ENCODE measurements at places on chromosomes 4 and X.

- DNase-seq = peak; percentile 66
Observed at GRCh38 chrX:136147315-136147901, at the start of gene FHL1. TSS of gene FHL1 (plus strand) at chrX:136147533.

DNA sequence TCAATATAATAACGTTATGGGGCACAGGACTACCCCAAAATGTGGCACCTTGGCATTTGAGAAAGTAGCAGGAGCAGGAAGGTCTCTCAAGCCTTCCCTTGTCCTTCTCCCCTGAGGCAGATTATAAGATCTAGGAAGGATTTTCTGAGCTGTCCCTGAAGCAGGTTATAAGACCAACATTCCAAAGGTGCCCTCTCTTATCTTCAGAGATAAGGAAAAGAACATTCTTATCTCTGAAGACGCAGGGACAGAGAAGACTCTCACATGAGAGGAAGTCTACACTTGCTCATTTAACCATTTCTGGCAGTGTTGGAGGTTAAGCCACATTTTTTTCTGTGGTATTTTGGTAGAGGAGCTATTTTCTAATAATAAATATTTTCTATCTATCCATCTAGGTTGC, 437.9 kb upstream of the MAOA start:
- DNase-seq = no peak

GRCh38 chr4:17398035-17398434, 113.9 kb downstream of the QDPR start:
- DNase-seq = no peak

GRCh38 chr4:169439244-169439643, 168.5 kb upstream of the SH3RF1 start:
- no peak for DNase-seq

DNA sequence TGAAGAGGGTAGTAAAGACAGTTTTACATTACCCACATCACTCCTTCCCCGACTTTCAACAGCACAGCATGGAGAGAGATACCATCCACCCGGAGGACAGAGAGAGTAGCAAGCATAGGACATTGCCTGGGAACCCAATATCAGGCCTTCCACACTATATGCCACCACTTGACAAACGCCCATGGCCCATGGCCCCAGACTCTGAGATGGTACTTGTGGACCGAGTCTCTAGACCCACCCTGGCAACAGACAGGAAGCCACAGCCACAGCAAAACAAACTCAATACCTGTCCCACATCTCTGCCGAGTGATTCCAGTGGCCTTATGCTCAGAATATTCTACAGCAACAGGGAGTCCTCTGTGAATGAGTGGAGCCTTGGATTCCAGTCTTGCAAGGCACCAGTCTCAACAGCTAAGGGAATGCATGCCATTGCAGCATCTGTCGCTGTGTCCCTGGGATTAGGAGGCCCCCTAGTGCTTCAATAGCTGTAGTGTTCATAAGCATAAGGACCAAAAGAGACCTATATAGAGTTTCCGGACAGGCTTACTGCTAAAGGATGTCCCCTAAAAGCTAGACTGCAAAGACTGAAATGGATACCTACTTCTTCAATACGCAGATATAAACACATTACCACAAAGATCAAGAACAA, 14.7 kb upstream of the CT55 start:
- DNase-seq = peak; percentile 51

DNA sequence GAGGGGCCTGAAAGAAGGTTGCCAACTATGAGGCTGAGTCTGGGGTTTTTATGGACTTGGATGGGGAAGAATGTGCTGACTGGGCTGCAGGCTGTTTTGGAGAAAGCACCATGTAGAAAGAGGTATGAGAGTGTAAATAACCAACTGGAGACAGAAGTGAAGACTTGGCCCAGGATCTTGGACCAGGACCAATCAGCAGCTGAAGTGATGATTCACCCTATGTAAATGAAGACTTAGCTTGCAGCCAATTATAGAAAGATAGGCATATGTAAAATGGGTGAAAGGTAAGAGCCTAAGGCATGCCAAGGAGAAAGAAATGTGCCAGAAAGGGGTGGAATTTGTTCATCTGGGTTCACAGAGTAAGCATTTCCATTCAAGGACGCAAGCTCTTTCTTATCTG, 856.7 kb upstream of the PRKX start:
- no peak for DNase-seq

- no peak for DNase-seq
Observed at GRCh38 chrX:40310016-40310415, 212.3 kb upstream of the BCOR start.

GRCh38 chr4:5079581-5079980, 28.3 kb downstream of the STK32B start:
- no peak for DNase-seq

GRCh38 chr4:85445050-85445639, 29.8 kb upstream of the ARHGAP24 start:
- DNase-seq = no peak

- no peak for DNase-seq
Observed at GRCh38 chr4:7521666-7522065, 86.9 kb upstream of the PSAPL1 start.

- no peak for DNase-seq
Observed at GRCh38 chr4:40493160-40493559, 136.5 kb downstream of the RBM47 start.

GRCh38 chr4:1610791-1611500, 73.2 kb downstream of the FAM53A start:
- DNase-seq = no peak

- peak; percentile 69 for DNase-seq
Observed at GRCh38 chrX:154738011-154738738, 12.7 kb downstream of the GAB3 start.

DNA sequence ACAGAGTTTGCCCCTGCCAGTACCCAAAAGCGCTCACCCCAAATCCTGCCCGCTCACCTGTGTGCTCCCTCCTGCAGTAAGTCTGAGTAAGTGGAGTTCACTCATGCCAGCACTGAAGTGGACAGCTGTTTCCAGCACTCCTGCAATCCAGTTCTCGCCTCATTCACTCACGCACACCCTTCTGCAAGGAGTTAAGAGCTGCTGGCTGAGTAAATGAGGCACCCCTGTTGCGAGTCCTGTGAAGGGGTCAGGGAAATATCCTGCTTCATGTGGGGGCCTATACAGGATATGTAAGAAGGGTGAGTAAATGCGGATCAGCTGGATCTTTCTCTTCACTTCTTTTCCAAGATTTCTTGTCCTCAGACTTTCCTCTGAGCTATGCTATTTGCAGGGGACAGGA, 23.5 kb downstream of the CXCL8 start:
- DNase-seq = no peak

- DNase-seq = no peak
Observed at GRCh38 chrX:17987783-17988182, 126.7 kb upstream of the RAI2 start.

DNA sequence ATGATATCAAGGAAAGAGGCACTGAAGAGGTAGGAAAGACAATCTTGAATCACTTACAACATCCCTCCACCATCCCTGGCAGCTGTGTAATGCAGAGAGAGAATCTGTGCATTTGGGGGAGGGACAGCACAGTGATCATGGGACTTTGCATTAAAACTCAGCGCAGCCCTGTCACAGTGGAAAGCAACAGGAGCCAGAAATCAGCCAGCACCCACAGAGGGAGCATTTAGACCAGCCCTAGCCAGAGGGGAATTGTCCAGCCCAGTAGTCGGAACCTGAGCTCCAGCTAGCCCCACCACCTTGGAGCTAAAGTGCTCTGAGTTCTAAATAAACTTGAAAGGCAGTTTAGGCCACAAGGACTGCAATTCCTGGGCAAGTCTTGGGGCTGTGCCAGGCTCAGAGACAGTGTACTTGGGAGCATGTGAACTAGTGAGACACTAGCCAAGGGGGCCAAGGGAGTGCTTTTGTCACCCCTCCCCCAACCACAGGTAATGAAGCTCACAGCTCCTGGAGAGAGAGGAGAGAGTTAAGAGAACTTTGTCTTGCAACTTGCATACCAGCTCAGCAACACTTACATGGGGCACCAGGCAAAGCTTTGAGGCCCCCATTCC, 83.9 kb upstream of the FAM241A start:
- DNase-seq = no peak

GRCh38 chr4:67333664-67334063, 211.6 kb downstream of the CENPC start:
- no peak for DNase-seq

GRCh38 chrX:135324463-135324862, 15.2 kb downstream of the ETDC start:
- no peak for DNase-seq

DNA sequence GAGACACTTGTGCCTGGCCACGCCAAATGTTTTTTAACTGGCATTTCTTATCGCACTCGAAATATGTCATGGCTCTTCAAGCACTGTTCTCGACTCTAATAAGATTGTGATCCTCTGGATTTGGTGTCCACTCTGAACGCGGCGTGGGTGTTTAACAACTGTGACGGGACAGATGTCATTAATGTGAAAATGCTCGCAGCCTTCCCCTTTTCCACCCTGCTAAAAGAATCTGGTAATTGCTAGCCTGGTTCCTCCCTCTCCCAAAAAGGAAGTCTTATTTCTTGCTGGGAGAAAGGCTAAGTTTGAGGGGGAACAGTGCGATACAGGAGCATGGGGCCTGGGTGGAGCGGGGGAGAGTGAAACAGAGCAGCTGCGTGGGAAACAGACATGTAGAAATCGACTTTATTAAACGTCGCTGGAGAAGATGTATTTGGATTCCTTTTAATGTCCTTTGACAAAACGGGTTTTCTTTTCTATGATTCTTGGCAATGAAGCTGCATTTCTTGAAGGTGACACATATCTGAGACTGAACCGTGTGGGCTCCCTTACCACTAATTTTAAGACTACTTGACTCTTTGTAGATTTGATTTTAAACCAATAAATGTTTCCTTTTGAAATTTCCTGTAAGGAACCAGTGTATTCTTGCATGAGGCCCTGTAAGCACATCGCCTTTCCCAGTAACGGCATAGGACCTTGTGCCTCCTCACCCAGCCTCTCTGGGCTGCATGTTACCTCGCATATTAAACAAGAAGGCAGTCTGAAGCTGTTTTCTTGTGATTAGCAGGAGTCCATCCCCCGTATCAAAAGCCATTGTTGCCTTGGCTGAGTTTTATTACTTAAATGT, 17.8 kb downstream of the TBC1D1 start:
- no peak for DNase-seq

- no peak for DNase-seq
Observed at GRCh38 chr4:19657856-19658255, 593.8 kb upstream of the SLIT2 start.

GRCh38 chr4:113398441-113399143, 349.1 kb downstream of the ANK2 start:
- DNase-seq = no peak

DNA sequence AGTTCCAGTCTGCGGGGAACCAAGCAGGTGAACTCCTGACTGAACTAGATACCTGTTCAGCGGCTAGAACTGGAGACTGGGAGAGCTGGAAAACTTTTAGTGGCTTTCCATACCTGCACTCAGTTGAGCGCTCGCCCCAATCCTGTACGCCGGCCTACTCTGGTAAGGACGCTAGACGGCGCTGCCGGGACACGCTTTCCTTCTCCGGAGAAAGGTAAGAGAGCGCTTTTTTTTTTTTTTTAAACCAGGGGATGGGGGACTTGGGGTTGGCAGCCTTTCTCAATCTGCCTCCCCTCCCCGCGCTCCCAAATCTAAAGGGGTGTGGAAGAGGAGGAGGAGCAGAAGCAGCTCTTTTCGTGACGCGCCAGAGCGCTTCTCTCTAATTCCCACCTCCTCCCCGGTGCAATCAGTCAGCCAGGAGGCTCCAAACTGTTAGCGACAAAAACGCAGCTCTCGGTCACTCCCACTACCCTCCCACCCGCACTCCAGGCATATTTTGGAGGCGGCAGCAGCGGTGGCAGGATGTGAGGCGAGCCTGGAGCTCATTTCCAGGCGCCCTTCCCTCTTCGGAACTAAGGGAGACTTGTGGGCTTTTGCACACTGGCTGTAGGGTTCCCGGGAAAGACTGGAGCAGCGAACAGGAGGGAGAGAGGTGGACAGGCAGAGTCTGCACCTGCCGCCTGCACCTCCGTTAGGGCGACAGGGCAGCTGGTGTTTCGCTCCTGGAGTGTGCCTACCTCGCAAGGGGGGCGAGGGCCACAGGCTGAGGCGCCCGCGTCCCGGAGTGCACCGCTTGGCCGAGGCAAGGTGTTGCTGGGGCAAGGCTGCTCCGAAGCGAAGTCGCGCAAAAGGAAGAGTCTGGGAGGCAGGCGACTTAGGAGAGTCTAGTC, at the start of gene IL1RAPL2:
IL1RAPL2 (plus strand) TSS at position 409 of the 890 bp plus-strand sequence.
- peak; percentile 14 for DNase-seq

- DNase-seq = no peak
Observed at GRCh38 chrX:105210258-105210657, 10.2 kb downstream of the TEX13A start.

DNA sequence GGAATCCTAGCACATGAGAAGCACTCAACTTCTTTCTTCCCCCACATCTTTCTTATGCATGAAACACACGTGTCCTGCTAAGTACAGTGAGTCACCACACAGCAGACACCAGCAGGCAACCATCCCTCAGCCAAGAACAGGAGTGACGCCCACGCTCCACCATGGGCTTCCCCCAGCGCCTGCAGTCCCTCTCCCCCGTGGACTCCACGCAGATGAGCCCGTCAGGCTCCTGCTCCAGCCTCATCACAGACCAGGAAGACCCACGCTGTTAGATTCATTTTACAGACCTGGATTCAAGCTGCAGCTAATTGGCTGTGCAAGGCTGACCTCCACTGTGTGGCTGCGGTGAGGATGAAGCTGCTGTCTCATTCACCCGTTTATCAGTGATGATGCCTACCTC, 16.7 kb downstream of the HMX1 start:
- peak; percentile 33 for DNase-seq

DNA sequence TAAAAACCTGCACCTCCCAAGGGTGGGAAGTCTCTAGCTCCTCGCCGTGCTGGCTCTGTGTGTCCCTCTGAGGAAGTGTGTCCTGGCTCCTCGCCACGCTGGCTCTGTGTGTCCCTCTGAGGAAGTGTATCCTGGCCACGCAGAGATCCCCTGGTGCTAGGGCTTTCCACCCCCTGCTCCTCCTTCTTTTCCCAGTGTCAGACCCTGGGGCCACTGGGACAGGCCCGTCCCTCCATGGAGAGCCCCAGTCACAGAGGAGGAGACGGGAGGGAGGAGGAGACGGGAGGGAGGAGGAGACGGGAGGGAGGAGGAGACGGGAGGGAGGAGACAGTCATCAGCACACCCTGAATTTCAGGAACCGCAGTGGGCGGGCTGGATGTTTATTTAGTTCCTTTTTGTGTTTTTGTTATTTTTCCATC, 53.8 kb upstream of the HGFAC start:
- DNase-seq = peak; percentile 16

DNA sequence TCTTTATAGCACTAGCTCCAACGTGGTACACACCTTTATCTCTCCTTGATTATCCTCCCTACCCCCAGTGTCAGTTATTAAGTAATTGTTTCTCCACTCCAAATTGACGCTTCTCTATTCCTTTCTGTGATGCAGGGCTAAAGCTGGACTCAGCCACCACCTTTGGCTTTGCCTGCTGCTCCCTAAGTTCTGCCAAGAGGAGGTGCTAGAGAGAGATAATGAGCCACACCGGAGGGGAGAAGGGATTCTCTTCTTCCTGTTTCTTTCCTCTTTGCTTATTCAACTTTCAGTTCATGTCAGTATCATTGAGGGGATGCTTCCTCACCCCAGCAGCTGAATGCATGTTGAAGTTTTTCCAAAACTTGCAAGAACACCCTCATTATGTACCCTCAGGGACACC, 176.5 kb downstream of the GBA3 start:
- no peak for DNase-seq

All from common myeloid progenitor, CD34-positive (primary cell).